Fibroblast of skin of left biceps (primary cell): ENCODE measurements at places on chromosomes 12 and 14.

GRCh38 chr12:91249054-91249453 lies 66.4 kb upstream of the DCN start:
- peak; percentile 50 for DNase-seq

GRCh38 chr14:72516936-72517700 lies 376.8 kb downstream of the DPF3 start:
- peak; percentile 76 for DNase-seq

DNA sequence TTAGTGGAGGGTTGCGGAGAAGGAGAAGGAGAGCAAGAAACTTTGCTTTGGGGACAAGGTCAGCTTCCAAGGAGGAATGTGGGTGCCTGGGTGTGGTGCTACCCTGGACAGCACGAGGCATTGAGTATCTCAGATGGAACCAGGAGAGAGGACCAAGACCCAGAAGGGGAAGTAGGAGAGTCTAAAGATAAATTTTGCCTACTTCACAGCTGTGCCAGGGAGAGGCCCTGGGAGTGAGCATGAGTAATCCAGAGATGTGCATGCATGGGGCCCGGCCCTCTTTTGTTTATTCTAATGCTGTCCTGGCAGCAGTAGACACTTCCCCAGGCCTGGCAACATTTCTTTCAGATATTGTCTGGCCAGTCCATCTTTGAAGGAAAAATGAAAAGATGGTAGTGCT lies 49.5 kb upstream of the GNPNAT1 start:
- no peak for DNase-seq

GRCh38 chr12:81819991-81820633 lies 61.0 kb upstream of the PPFIA2 start:
- DNase-seq: no peak

DNA sequence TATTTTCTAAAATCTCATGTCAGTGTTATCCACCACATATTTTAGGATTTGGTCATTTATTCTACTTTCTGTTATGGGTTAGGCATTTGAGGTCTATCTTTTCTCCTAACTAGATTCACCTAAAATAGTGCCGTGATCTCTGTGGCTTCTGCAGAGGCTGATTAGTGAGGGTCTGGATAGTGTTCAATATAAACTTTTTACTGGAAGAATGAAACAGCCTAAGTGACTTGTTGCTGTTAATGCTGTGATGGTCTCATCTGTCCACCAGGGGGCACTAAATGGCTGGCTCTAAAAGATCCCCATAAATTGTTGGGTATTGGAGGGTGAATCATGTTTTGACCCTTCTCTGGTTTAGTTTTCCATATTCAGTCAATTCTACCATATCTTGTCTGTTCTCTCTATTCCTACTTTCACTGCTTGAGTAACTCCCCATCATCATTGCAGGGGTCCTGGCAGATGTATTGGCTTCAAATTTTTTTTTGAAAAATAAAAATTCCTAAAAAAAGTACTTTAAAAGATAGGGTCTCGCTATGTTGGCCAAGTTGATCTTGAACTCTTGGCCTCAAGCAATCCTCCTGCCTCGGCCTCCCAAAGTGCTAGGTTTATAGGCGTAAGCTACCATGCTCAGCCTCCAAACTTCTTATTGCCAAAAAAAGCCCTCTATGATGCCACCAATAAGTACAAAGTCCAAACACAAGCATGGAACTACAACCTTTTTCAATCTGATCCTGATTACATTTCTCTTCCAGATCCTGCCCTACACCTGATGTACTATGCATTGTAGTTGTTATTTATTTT lies 6.9 kb downstream of the PABPN1 start:
- DNase-seq: peak; percentile 46

GRCh38 chr12:67562513-67563287 lies 85.8 kb upstream of the DYRK2 start:
- no peak for DNase-seq

DNA sequence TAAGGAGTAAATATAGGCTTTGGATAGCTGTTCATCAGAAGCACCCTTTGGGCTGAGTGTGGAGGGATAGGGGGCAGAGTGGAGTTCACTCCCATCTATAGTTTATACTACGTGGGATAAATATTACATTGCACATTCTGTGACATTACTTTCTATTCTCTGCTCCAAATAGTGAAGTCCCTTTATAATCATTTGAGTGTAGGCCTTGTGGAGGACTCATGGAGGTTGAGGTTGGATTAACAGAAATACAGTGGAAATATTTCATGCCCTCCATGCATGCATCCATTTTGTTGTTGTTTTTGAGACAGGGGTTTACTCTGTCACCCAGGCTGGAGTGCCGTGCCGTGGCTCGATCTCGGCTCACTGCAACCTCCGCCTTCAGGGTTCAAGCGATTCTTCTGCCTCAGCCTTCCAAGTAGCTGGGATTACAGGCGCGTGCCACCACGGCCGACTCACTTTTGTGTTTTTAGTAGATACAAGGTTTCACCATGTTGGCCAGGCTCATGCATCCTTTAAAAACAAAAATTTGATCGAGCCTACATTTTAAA lies 1.4 kb downstream of the CHPT1 start:
- no peak for DNase-seq

GRCh38 chr12:114762490-114763110 lies 78.6 kb upstream of the TBX3 start:
- no peak for DNase-seq

- DNase-seq: no peak
Observed at GRCh38 chr12:49969027-49969426, 3.7 kb upstream of the AQP6 start.

- DNase-seq: no peak
Observed at GRCh38 chr12:22916815-22917214, 291.8 kb downstream of the ETNK1 start.

DNA sequence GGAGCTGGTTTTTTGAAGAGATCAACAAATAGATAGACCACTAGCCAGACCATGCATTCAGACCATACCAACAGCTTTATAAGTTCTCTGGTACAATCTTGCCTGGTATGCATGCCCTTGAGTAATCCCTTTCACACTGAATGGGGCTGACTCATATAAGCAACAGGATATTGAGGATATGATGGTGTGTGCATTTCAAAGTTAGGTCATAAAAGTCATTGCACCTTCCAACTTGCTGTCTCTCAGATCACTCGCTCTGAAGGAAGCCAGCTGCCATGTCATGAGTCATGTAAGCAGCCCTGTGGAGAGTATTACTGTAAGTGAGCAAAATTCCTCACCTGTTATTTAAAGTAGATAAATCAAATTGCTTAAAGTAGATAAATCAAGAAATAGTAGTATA lies 45.0 kb upstream of the OR6J1 start:
- peak; percentile 44 for DNase-seq

GRCh38 chr14:103512701-103513611 lies 9.7 kb downstream of the CKB start:
- no peak for DNase-seq

- DNase-seq: no peak
Observed at GRCh38 chr12:58588770-58589169, 331.5 kb downstream of the LRIG3 start.
